ENCODE measurements at places on chromosomes 12 and 14.

DNA sequence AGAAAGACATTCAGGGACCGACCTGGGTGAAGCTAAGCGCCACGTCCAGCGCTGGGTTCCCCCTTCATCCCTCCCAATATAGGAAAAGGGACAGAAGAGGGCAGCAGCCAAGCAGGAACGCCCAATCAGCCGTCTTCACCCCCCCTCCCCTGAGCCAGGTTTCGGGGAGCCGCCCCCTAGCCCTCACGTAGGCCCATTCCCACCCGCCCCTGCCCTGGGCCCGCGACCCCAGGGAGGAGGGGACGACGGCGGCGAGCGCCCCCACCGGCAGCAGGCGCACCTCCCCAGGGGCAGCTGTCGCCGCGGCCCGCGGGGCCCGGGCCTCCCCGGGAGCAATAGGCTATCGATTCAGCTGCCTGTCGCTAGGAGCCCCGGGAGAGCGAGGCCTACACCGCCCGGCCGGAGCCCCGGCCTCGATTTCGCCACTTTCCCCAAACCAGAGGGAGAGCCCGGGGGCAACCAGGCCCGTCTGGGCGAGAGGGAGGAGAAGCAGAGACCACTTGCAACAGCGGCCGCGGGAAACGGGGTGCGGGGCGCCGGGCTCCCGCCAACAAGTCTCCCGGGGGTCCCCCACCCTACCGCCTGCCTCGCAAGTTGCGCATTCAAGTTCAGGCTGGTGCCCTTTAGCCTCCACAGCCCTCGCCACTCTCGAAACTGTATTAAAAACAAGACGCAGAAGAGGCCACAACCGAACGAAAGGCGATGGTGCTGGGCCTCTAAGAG, 1.3 kb downstream of the DCAF5 start:
- DNase-seq = peak; percentile 53

- peak; percentile 52 for DNase-seq
Observed at GRCh38 chr12:79547735-79548609, 142.8 kb downstream of the PAWR start.

GRCh38 chr12:51870504-51870903, 17.4 kb upstream of the ANKRD33 start:
- no peak for DNase-seq

GRCh38 chr12:51827925-51828818, 20.3 kb downstream of the FIGNL2 start:
- DNase-seq = no peak

DNA sequence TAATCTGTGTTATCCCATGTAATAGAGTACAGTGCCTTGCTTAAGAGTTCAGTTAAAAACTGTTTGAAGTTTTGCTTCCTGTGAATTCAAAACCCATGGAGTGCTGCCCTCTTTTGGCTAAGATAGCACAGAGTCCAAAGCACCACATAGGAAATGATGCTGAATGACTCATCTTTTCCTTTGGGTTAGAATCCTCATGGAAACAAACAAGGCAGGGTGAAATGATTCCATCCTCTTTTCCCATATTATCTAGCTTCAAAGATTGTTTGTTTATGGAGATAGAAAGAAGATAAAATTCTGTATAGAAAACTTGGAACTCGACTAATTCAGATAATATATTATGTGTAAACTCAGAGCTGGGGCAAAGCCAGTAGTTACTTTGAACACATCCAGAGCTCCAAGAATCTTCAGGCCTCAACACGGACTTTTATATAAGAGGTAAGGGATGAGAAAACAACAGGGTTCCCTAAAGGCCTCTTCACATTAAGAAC, 87.4 kb downstream of the OTOGL start:
- DNase-seq = peak; percentile 84

Measured in COLO829 (cell line).